ENCODE measurements at places on chromosomes 7 and 10.

DNA sequence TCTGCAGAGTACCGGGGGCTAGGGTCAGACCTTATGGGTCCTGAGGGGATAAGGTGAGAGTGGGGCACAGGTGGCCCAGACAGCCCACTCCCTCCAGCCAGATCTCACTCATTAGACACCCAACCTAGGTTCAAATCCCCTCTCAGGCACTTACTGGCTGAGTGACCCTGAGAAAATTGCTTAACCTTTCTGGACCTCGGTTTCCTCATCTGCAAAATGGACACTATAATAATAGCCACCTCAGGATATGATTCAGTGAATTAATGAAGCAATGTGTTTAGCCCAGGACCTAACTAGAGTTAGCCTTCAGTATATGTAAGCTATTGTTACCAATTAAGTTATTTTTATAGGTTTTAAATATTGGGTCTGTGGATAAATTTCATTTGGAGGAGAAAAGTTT is 122.6 kb downstream of the RGS10 start:
- DNase-seq = no peak

DNA sequence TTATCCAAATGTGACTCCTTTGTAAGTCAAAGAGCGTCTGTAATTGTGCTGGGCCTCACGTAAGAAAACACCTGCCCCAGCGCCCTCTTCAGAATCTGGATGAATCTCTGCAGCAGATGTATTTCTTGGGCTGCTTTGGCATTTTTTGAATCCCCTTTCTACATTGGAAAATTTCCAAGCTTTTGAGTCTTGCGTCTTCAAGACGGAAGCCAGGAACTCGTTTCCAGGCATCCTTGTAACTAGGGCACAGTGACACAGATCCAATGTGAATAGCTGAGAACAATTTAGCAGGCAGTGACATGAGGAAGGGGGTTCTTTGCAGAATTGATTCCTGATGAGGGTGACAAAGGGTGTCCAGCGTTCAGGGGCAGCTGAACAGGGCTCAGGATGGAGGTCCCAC is 862.3 kb downstream of the TYW1 start:
- DNase-seq = no peak

- no peak for DNase-seq
Measured at GRCh38 chr7:28558236-28558635, 145.9 kb downstream of the CREB5 start.

DNA sequence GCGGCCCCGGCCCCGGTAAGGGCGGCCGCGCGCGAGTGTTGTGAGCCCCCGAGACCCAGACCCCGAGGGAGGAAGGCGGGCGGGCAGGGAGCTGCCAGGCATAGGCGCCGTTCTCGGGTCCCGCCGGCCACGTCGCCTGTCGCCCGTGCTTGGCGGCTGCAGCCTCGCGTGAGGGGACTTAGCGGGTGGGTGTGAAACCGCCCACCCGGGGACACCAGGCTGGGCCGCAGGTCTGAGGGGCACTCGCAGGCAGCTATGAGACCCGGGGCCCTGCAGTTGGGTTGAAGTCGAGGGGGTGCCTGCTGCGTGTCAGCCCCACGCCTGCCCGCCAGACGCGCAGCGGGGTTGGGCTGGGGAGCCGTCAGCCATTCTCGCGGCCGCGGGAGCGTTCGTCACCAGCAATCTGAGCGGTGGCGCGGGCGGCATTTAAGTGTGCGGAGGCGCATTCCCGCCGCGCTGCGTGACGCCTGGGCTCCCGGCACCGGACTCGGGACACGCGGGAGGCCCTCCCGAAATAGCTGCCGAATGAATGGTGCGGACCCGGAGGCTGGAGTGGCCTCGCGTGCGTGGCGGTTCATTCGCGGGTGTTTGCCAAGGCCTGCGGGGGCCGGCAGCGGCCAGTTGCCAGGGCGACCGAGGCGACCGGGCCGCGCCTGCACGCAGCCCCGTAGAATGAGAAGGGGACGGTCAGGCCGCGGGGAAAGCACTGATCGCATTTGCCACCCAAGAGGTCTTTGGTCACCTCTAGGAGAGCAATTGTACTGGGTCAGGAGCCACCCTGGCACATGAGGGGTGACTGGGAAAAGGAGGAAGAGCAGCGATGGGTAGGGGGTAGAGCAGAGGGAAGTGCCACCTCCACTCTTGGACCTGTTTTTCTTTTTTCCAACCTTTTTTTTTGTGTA is 750 bp downstream of the ZNF398 start:
- peak; percentile 51 for DNase-seq

Data from activated T-cell treated with anti-CD3 and anti-CD28 coated beads for 4 hours (primary cell).